ENCODE measurements at places on chromosomes 6 and 20.

- DNase-seq = no peak
These were observed 40.7 kb downstream of the BFSP1 start for GRCh38 chr20:17490501-17490900.

DNA sequence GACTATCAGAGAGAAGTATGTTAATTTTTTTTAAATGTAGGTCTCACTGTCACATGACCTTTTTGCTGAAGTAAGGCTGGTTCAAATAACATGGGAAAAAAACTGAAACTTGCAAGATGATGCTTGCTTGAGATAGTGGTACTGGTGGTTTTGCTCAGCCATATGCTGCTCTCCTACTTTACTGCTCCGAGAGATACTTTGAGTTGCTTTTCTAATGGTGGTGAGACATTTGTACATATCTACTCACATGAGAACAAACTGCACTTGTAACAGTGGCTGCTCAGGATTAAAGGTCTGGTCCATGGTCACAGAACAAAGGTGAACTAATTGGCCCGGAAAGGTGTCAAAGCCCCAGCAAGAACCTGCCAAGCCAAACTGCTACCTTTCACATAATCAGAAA, 106.2 kb upstream of the BEND3 start:
- no peak for DNase-seq

DNA sequence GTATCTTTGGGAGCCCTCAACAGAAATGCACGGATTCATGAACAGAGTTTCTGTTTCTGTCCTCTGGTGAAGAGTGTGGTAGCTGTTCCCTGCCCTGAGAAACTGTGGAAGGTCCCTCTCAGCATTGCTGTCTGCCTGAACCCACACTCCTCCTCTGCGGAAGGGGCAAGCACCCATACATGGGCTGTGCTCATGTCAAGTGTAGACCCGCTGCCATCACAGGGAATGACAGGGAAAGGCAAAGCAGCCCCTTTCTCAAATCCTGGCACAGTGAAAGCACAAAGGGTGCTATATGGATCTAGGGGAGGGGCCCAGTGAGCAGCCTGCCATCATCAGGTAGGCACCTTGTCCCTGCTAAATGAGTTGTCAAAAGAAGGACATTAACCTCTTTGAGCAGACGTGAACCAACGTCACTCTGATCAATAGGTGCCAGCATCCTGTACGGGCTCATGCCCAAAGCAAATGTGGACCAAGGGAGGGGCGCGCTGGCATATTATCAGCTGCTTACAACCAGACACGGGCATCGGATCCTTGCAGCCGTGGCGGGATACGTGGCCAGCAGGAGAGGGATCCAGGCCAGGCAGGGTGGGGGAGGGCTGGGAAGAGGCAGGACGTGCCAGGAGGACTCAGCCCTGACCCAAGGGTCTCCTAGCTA, 231.2 kb upstream of the PMEPA1 start:
- no peak for DNase-seq

- DNase-seq = no peak
These were observed 23.5 kb downstream of the PTCHD4 start for GRCh38 chr6:48087448-48087847.

DNA sequence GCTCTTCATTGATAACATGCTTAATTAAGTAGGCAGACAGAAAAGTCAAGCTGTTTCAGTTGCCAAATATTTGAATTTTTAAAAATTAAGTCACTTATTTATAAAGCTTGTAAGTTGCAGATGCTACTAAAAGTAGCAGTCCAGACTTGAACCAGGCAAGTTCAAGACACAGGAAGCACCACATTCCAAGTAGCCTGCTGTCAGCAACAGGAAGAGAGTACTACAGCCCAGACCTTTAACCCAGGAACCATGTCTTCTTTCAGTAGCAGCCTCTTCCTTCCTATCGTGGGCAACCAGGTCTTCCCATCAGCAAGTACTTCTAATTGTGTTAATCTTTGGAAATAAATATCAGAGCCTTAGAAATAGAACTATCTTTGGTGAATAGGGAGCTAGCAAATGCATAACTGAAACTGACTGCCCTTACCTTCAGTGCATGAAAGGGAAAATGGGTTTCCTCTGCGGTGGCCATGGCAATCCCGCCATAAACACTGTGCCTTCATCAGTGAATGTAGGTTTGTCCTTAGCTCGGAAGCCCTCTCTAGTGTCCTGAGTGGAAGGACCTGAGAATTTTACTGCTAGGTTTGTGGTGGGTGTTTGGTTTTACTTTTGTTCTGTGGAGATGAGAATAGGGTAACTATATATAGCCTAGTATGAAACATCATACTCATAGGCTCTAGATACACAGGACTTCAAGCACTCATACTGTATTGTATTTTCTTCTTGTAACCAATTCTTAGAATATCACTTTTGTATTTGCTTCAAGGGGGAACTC, 95.6 kb downstream of the SYCP2 start:
- no peak for DNase-seq

DNA sequence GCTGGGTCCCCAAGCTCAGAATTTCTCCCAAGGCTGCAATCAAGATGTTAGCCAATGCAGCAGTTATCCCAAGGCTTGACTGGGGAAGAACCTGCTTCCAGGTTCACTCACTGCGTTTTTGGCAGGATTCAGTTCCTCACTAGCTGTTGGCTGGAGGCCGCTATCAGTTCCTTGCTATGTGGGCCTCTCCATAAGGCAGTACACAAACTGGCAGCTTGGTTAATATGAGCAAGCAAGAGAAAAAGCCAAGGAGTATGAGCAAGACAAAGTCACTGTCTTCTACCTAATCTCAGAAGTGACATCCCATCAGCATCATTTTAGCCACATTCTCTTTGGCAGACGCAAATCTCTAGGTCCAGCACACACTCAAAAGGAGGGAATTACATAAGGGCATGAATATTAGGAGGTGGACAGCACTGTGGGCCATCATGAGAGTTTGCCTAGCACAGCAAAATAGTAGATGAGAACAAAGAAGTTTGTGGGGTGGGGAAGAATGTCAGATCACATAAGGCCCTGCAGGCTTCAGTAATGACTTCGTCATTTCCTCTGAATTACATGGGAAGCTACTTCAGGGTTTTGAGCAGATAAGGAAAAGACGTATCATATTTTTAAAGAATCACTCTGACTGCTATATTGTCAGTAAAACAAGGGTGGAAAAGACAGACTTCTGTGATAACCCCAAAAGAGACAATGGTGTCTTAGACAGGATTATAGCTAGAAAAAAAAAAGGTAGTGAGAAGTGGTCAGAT, 25.5 kb downstream of the LMBRD1 start:
- DNase-seq = no peak

DNA sequence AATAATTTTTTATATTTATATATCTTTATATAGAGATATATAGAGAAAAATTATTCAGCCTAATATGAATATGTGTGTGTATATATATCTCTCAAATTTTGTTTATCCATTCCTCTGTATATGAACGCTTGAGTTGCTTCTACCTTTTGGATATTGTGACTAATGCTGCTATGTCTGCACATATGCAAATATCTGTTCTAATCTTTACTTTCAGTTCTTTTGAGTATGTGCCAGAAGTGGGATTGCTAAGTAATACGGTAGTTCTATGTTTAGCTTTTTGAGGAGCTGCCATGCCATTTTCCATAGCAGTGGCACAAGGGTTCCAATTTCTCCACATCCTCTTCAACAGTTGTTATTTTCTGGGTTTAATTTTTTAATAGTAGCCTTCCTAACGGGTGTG, 72.8 kb upstream of the CEP85L start:
- DNase-seq = no peak

GRCh38 chr20:49542514-49542991, 25.4 kb downstream of the PTGIS start:
- DNase-seq = no peak

- no peak for DNase-seq
These were observed 455.0 kb upstream of the GJE1 start for GRCh38 chr6:141677598-141678211.

DNA sequence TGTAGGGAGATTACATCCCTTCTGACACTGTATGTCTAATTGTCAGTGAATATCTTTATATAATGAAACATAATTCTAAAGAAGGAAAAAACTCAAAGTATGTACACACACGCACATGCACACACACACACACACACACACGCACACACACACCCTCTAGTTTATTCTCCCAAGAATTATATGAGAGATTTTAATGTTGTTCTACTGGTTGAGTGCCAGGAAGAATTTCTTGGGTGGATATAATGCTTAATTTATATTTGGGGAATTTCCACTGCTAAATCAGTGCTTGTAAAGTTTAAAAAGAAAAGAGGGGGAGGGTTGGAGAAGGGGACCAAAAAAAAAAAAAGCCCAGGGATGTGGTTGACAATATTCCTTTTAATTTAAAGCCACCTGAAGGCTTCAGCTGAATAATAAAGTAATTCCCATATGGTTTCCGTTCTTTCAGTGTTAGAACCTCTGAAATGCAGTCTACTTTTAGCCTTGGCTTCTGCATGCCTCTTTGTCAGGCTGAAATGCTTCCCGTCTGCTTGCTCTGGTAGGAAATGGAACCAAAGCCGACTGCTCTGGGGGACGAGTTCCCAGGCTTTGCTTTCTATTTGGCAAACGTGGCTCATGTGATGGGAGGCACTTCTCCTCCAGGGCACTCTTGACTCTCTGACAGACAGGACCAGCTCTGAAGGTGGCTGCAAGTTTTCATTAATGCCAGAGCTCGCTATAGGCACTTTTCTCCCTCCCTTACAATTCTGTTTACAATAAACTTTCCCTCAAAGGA, 225.4 kb downstream of the PRL start:
- no peak for DNase-seq

DNA sequence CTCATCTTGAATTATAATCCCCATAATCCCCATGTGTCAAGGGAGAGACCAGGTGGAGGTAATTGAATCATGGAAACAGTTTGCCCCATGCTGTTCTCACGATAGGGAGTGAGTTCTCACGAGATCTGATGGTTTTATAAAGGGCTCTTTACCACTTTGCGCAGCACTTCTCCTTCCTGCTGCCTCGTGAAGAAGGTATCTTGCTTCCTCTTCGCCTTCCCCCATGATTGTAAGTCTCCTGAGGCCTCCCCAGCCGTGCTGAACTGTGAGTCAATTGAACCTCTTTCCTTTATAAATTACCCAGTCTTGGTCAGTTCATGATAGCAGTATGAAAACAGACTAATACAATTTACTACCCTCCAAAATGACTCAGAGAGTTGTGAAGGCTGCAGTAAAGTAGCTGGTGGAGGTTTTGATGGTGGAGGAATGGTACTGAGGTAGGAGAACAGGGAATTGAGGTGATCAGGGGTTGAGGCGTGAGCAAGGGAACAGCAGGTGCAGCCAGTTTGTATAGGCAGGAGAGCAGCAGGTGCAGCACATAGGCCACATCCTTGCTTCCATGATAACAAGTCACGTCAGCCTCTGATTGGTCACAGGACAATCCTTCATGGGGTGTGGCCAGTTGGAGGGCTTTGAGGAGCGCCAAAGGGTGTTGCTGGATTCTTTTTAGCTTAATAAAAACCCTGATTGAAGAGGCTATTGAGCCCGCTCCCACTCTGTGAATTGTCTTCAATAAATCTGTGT, 150.0 kb downstream of the CDC5L start:
- DNase-seq = no peak

DNA sequence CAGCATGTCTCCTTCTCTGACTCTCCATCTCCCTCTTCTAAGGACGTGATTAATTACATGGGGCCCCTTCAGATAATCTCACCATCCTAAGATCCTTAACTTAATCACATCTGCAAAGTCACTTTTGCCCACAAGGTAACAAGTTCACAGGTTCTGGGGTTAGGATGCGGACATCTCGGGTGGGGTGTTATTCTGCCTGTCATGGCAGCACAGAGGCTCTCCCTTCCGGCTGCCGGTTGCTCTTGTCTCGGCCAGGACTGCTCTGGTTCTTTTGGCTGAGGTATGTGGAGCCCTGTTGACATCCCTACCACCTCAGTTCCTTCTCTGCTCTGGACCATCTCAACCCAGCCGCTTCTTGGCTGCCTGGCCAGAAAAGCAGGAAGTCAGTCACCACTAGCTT, 4.2 kb upstream of the CST11 start:
- DNase-seq = no peak

DNA sequence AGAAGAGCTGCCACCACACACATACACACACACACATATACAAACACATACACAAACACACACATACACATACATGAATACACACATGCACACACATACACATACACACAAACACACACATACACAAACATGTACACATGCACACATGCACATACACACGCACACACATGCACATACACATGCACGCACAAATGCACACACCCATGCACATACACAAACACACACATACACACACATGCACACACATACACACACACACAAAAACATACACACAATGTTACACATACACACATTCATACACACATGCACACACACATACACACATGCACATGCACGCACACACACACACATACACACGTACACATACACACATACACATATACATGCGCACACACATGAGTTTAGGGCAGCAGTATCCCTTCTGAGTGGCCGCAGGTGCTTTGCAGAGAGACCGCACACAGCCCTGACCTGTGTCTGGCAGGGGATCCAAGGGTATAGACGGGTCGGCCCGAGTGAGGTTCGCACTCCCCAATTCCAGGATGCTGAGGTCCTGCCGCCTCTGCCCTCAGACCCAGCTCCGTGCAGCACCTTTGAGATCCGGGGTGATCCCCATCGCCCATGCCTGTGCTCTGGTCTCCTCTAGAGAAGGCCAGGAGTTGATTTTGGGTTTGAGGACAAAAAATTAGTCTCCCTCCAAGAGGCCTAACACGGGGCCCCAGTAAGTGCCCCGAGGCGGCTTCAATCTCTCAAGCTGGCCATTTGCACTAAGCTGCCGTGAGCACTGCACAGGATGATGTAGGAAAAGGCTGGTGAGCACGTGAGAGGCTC, 56.8 kb downstream of the TMEM242 start:
- no peak for DNase-seq

- no peak for DNase-seq
These were observed 7.9 kb upstream of the OGFRL1 start for GRCh38 chr6:71280701-71281100.

- DNase-seq = no peak
These were observed 72.4 kb upstream of the TMEM181 start for GRCh38 chr6:158487495-158487894.

DNA sequence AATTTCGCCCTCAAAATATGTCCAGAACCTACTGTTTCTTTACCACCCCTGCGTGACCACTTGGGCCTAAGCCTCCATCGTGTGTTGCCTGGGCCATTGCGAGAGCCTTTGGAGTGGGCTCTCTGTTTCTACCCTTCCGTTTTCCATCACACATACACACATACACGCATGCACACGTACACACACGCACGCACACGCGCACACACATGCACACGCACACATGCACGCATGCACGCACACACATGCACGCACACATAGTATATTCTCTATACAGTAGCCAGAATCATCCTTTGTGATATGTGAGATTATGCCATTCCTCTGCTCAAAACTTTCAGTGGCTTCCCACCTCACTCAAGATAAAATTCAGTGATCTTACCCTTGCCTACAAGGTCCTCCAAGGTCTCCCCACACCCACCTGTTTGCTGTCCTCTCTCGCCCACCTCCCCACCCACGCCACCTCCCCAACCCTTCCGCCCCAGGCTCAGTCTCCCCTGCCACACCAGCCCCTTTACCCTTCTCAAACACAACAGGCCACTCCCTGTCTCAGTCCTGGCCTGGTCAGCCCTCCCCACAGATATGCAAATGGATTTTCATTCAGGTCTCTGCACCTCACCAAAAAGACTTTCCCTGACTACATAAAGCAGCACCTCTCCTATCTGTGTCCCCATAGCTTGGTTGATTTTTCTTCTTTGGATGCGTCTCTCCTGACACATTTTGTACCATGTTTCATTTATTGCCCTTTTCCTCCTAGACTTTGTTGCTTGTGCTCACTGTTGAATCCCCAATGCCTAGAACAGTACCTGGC, 559.6 kb downstream of the CD83 start:
- no peak for DNase-seq

GRCh38 chr6:144364782-144365181, 79.6 kb downstream of the UTRN start:
- no peak for DNase-seq

GRCh38 chr20:23446505-23446904, 6.2 kb downstream of the CST11 start:
- DNase-seq = peak; percentile 8
